ENCODE measurements at places on chromosomes 6 and 20.

GRCh38 chr6:3908223-3908622, 59.0 kb downstream of the FAM50B start:
- no peak for DNase-seq

DNA sequence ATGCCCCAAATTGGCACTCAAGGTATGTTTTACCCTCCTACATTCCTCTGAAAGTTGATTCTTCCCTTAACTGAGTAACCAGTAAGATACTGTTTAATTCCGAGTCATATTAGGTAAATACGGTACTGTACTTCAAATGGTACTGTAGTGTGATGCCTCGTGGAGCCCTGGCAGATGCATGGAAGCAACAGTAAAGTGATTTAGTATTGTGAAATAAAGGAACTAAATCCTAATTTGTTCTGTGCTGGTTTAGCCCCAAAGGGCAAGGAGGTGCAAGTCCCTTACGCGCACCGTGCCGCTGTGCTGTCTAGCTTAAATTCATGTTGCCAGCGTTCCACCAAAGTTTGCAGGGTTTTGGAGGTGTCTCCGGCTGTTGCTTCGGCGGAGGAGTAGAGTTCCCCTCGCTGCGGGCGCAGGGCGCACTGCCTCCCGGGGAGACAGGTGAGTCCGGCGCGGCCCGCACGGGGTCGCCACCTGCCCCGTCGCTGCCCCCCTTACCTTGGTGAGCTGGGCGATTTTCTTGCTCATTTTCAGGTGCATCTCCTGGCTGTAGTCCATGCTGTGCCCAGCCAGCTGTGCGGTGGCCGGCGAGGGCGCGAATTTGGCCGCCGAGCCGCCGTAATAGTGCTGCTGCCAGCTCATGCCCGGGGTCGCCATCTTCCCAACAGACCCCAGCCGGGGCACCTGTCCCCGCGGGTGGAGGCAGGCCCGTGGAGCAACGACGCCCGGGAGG, 655 bp downstream of the FAM184A start:
- DNase-seq: no peak

- DNase-seq: no peak
These were observed 200.3 kb upstream of the SIM1 start for GRCh38 chr6:100665041-100665380.

DNA sequence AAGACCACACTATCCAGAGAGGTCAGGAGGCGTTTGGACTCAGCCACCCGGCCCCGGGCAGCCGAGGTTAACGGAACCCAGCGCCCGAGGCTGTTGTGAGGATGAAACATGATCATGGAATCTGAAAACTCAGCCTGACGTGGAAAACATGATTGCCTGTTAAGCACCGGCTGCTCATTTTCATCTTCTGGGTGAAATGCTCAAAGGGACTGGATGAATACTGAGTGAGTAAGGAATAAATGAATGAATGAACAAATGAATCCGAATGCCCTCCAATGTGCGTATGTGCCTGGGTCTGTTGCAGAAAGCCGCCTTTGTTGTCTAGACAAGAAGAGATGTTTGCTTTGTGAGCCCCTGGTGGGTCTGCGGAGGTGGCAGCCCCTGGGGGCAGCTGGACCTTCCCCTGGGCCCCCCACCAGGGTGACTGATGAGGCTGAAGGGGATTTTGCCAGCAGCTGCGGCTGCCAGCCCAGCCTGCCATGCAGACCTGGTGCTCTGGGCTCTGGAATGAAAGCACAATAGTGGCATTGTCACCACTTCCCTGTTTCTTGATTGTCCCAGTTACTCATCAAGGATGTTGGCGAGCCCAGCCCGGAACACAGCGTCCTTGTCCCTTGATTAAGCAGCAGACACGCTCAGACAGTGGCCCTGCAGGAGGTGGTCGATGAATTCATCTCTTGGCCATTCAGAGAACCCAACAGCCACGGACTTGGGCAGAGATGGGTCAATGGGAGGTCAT, 211.1 kb downstream of the ANKRD60 start:
- DNase-seq: peak; percentile 84

GRCh38 chr20:52964131-52964530, 8.0 kb upstream of the TSHZ2 start:
- DNase-seq: no peak

DNA sequence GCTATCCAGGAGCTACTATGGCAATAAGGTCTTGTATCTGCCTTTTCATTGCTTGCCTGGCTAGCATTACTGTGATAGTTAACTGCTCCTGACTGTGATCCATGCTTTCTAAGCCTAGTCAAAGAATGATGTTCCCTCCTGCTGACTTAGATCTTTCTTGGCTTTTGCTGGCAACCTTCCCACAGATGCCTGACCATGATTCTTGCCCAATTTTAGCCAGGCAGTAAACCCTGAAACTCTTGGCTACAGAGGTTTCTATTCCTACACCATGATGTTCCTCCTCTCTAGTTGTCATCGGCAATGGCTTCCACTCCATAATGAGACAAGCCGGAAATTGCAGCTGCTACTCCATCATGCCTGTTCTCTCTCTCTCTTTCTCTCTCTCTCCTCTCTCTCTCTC, 238.1 kb downstream of the HAO1 start:
- DNase-seq: no peak

DNA sequence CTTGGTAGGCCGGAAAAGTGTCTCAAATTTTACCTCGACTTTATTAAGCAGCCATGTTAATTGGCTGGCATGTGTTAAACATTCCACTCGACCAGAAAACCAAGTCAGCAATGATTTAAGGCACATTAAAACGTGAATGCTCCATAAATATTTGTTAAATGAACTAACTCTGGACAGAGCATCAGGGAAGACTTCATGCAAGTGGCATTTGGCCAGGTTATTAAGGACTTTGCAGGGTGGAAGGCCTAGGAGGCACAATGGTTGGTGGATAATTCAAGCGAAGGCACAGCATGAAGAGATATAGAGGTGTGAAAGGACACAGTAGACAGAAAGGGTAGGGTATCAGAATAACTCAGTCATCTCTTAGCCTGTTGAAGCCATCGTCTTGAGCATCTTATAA, 23.0 kb downstream of the ELOVL5 start:
- no peak for DNase-seq

DNA sequence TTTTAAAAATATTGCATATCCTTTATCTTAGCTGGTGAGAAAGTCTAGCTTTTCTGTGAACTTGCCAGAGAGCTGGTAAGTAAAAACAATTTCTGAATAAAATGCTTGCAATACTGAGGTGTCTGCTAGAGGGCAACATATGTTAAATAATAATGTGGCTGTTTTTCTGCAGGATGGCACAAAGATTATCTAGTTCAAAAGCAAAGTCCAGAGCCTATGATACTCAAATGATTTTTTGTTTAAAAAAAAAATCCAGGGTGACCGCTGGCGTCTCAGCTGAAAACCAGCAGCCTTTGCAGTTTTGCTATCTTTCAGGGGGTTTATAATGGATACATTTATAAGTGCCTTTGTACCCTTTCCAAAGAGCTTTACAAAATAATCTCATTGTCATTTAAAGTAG, 194.9 kb downstream of the PHACTR1 start:
- peak; percentile 58 for DNase-seq

DNA sequence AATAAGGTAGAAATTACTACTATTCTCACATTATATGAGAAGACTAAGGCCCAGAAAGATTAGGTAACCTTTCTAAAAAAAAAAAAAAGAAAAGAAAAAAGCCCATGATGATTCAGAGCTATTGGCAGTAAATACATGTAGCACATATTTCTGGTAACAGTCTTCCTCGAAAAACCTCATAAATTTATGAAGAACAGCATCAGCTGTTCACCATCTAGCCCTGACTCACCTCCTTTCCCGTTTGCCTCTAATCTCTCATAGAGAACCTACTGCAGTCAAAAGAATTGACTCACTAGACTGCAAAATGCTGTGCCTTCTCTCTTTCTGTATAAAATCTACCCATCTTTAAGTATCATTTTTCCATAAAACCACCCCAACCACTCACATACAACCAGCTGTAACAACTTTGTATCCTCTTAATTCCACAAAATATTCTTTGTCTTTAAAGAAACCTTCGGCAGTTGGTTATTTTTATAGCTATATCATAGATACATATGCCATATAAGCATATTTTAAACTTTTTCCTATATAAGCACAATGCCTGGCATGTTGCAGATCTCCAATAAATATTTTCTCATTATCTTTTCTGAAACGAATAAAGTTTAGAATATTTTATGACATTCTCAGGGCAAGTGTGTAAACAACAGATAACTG, 152.7 kb upstream of the ENPP5 start:
- no peak for DNase-seq

DNA sequence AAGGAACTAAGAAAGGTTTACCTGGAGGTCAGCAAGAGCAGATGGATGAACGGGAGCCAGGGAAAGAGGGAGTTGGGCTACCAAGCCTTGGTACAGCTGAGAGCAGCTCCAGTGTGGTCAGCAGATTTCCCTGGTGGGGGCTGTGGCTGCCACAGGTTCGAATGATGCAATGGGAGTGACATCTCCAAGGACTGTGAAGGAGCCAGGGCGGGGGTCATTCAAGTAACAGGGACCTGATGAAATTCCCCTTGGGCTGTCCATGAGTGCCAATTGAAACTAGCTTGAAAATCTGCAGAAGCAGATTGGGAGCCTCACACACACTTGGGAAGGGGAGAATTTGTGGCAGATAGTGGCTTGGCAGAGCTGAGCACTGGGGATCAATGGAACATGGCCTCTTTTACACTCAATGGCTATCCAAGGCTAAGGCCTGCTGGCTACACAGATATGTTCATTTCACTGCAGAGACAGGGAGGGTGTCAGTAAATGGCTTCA, 247.0 kb upstream of the ECI2 start:
- no peak for DNase-seq

GRCh38 chr20:23013429-23013828, 21.7 kb upstream of the SSTR4 start:
- DNase-seq: no peak

DNA sequence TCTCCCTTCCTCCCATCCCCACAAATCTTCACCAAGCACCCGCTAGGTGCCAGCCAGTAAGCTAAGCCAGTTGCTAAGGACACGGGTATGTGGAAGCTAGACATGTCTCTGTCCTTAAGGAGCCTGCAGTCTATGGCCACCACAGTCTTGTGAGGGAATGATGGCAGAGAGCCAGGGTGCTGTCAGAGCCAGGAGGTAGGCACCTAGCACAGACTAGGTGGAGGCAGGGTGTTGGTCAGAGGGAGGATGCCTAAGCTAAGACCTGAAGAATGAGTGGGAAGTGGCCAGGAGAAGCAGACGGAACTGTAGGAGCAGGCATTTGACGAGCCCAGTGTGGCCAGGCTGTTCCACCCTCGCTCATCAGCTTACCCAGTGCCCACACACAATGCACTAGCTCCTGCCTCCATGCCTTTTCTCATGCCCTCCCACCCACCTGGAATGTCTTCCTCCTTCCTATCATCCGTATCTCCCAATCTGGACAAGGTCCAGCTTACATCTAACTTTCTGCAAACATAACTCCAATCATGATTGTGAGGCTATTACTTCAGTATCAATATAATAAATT, 125.6 kb downstream of the FOXC1 start:
- DNase-seq: no peak

GRCh38 chr6:132746048-132746447, 11.7 kb downstream of the VNN2 start:
- no peak for DNase-seq

DNA sequence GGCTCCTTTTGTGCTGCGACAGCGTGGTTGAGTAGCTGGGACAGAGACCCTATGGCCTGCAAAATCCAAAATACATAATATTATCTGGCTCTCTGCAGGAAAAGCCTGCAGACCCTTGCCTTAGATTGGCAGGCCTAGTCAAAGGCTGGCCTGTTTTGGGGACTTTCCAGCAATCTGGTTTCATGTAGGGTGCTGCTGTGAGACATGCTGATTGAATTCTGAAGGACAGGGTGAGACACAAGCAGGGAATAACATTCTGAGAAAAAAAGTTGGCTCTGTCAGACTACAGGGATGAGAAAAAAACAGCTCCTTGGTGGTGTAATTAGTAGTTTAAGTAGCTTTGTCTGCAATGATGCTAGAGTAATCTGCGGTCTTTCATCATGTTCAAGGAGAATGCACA, 402.7 kb upstream of the AGPAT4 start:
- no peak for DNase-seq

- no peak for DNase-seq
These were observed 5.0 kb upstream of the PXDC1 start for GRCh38 chr6:3756546-3756945.

- DNase-seq: no peak
These were observed 87.3 kb downstream of the SCML4 start for GRCh38 chr6:107736713-107737396.

- no peak for DNase-seq
These were observed 117.6 kb upstream of the ZFP64 start for GRCh38 chr20:52309181-52309580.

DNA sequence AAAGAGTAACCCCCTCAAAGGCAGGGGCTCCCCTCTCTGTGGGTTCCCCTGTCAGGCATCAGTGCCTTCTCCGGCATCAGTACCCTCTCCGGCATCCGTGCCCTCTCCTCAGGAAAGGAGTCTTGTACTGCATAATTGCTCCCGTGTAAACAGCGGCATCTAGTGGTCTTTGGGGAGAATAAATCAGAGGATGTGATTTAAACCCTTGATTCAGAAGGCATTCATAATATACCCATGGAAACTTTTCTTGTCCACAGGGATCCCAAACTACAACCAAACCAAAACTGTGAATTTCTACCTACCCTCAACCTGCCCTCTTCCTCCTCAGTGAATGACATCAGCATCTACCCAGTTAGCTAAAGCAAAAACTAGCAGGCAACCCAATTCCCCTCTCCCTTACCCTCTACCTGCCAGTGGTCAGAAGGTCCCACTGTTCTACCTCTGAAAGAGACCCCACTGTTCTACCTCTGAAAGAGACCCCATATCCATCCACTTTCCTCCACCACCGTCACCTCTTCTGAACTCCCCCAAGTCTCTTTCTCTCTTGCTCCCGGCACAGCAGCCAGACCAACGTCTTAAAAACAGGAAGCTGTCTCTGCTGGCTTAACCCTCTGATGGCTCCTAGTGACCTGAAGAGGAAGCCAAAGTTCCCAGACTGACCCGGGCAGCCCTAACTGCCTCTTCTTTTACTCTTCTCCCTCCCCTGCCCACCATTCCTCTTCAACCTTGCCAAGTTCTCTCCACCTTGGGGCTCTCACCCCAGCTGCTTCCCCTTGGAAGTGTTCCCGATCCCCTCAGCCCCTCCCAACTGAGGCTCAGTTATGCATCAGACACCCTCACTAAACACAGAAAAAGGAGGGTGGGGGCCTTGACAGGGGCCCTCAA, 27.2 kb downstream of the UBE2V1 start:
- DNase-seq: peak; percentile 51

All from midbrain (tissue), 1 donor.